CD4-positive, alpha-beta memory T cell (primary cell): ENCODE measurements at places on chromosomes 1 and 21. TPM values are rescaled to one million over a fixed set of nuclear protein-coding genes. Genes with fewer than 3 reads are reported as not detected.

Gene TFF2
- not detected for polyA plus RNA-seq

Gene KRTAP19-3
- polyA plus RNA-seq: not detected

Gene NR5A2
- polyA plus RNA-seq: not detected

Gene URB2
- 3.5 TPM for polyA plus RNA-seq

Gene NCF2
- 6.9 TPM for polyA plus RNA-seq

Gene CD1E
- polyA plus RNA-seq: not detected

Gene RNPC3
- 13.2 TPM for polyA plus RNA-seq

Gene TFF3
- not detected for polyA plus RNA-seq

Gene KLHDC7A
- not detected for polyA plus RNA-seq

Gene UBE2J2
- polyA plus RNA-seq: 96.7 TPM

Gene C4BPA
- not detected for polyA plus RNA-seq

Gene KIRREL1
- polyA plus RNA-seq: not detected

Gene FMO4
- polyA plus RNA-seq: 3.0 TPM

Gene ATAD3A
- polyA plus RNA-seq: 9.5 TPM

Gene EFNA1
- 0.84 TPM for polyA plus RNA-seq

Gene KRTAP22-1
- not detected for polyA plus RNA-seq

Gene NDUFS5
- 665 TPM for polyA plus RNA-seq

Gene PEA15
- 7.6 TPM for polyA plus RNA-seq

Gene IGSF9
- not detected for polyA plus RNA-seq

Gene ZNF281
- 39.5 TPM for polyA plus RNA-seq

Gene GJC2
- polyA plus RNA-seq: not detected

Gene AKNAD1
- not detected for polyA plus RNA-seq

Gene GJA9
- polyA plus RNA-seq: not detected

Gene RGS21
- polyA plus RNA-seq: not detected

Gene OPTC
- not detected for polyA plus RNA-seq

Gene SSR2
- polyA plus RNA-seq: 442 TPM

Gene CD84
- 33.6 TPM for polyA plus RNA-seq

Gene KCNJ15
- polyA plus RNA-seq: 0.47 TPM

Gene PPIH
- 74.4 TPM for polyA plus RNA-seq

Gene ECM1
- polyA plus RNA-seq: not detected

Gene AXDND1
- polyA plus RNA-seq: not detected

Gene LCK
- 779 TPM for polyA plus RNA-seq

Gene TMEM269
- polyA plus RNA-seq: not detected

Gene RCSD1
- 163 TPM for polyA plus RNA-seq

Gene MAD2L2
- polyA plus RNA-seq: 55.1 TPM

Gene ATP1A4
- polyA plus RNA-seq: not detected

Gene EMC1
- polyA plus RNA-seq: 24.3 TPM

Gene EDARADD
- 4.7 TPM for polyA plus RNA-seq

Gene C1orf141
- not detected for polyA plus RNA-seq

Gene FCMR
- polyA plus RNA-seq: 493 TPM

Gene CHI3L1
- not detected for polyA plus RNA-seq

Gene RHCE
- polyA plus RNA-seq: 0.31 TPM

Gene VAV3
- polyA plus RNA-seq: 2.0 TPM

Gene DAB1
- 3.6 TPM for polyA plus RNA-seq

Gene SERPINC1
- not detected for polyA plus RNA-seq

Gene CFAP126
- not detected for polyA plus RNA-seq

Gene INKA2
- polyA plus RNA-seq: 0.24 TPM
